ENCODE measurements at places on chromosomes 5 and 9.

DNA sequence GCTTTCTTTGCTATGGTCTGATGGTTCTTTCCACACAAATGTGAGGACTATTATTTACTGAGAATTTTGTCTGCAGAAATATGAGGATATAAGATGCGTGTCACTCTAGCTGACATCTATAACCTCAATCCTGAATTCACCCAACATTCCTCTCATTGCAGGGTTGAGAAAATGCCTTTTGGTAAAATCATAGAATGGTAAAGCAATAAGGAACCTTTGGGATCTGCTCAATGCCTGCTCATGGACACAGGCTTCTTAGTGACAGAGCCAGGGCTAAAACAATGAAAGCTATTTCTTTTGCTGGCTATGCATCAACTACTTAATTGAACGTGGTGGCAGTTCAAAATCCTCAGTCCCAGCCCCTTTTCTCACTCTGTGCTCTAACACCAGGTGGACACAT lies 199.6 kb downstream of the GAS1 start:
- no peak for DNase-seq

- no peak for DNase-seq
Measured at GRCh38 chr9:87557996-87558395, 60.3 kb downstream of the DAPK1 start.

DNA sequence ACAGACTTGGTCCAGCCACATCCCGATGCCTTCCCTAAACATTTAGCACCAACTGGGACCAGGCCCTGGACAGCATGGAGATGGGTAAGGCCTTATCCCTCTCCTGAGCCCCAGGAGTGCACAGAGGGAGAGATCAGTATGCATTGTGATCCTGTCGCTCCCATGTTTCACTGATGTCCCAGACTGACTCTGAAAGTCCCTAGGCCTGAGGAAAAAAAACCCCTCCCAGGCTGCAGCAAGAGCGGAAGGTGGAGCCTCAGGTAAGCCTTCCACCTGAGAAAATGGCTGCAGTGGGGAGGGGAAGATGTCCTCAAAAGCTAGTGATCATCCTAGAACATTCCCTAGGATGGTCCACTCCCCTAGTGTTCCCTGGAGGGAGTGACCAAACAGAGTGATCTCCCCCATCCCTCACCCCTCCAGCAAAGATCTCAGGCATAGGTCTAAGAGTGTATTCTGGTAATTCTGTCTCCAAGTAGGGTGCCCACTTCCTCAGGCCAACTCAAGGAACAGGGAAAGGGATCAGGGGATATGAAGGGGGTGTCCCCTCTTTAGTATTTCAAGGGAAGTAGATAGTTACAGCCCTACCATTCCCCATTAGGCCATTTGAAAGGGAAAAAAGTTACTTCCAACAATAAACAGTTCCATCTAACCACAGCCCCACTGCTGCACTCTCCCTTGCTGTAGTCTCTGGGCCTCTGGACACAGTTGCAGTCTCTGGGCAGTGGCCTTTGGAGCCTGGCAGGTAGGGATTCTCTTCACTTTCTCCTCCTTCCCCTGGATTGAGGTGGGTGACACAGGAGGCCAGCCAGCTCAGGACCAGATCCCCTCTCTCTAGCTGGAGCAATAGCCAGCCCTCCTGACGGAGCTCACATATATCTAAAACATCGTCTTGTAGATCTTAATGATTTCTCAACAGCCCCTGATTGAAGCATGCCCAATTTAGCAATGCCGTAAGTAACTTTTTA lies 6.8 kb upstream of the CXXC5 start:
- no peak for DNase-seq

GRCh38 chr9:127492616-127493015 lies 41.3 kb downstream of the LRSAM1 start:
- DNase-seq, result no peak

DNA sequence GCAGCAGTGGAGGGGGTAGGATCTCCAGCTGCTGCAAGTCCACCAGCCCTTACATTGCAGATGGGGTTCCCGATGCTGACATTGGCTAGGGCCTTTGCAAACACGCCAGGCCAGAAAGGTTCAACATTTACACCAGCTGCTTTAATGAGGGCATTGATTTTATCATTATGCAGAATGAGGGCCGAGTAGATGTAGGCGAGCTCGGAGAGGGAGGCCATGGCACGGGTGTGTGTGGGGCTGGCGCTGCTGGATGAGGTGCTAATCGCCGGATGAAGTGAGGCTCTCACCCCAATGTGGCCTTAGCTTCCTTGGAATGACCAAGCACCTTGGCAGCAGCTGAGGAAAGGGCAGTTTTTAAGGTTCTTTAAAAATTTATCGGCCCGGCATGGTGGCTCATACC lies 27.4 kb downstream of the PHAX start:
- no peak for DNase-seq

DNA sequence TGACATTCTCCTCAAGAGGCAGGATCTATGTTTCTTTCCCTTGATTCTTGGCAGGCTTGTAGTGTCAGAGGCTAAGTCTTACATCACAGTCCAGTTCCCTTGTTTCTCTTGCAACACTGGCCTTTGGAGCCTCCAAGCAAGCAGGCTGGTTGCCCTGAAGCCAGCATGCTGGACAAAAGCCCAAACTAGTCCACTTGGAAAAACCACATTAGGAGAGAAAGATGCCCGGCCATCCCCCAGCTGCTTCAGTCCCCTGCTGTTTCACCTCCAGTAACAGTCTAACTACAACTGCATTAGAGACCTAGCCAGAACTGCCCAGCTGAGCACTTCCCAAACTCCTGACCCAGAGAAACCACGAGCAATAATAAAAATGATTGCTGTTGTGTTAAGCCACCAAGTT lies 87.6 kb downstream of the ADAMTS6 start:
- no peak for DNase-seq

DNA sequence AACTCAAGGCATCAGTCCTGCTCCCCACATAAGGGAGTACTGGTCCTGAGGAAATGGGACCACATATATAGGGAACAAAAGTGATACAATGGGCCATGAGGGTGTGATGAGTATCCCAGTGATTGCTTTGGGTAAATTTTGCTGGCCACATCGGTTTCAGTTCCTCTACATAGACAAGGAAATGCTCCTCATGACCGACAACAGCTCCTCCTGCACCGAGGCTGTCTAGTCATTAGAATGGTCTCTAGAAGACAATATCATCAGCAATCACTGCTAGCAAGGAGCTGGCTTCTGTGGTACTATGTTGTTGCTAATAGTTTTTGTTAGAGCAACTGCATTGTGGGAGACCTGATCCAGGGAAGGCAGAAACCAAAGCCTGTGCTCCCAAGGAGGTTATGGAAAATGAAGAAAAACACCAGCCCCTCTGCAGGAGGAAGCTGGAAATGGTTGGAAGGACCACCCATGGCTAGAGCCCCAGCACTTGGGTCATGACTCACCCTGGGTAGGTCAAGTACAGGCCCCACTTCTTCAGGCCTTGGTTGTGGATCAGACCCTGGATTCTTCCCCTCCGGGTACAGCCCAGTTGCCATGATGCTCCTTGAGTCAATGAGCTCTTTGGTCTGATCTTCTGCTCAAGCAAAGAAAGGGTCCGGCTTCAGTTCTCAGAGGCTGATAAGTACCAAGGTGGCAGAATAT lies 3.4 kb upstream of the CTSL start:
- DNase-seq, result no peak

DNA sequence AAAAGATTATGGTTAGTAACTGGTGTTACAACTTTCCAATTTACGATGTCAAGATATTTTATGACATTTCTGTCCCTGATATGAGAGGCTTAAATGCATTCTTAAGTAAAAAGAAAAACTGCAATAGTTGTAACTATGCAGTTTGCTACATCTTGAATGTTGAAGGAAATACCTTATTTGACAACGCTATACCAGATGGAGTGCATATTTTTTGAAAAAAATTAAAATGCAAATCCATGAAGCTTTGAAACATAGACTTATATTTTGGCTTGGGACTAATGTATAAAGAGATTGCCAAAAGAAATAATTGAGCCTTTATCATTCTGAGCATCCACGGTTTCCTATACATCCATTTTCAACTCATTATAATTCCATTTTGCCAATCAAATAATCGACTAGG lies 579.4 kb downstream of the TAF11L14 start:
- DNase-seq, result no peak

DNA sequence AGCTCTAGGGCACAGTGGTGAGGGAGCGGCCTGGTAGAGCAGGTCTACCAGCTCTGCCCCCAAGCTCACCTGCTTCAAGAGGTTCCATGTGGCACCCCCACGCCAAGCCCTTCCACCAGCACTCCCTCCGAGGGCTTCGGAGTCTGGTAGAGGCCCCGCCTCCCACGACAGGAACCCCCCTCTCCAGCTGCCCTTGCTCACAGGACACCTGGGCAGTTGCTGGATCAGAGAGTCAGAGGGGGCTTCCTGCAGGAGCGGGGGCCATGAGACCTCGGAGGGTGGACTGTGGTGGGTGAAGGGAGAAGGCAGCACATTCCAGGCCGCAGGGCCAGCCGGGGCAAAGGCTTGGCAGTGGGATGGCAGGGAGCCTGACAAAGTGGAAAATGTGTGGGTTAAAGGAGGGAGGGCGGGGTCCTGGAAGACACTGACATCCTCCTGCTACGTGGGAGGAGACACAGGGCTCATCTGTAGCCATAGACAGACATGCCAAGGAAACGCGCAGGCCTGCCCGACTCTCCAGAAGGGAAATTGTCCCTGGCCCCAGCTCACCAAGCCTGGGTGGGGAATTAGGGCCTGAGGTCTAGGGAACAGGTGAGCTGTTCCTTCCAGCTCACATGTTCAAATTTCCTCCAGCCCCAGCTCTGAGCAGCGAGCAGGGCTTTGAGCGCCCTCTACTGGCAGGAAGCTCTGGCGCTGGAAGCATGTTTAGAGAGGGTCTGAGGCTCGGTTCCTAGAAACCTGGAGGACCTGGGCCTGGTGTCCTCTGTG lies 74.2 kb downstream of the NTNG2 start:
- peak; percentile 60 for DNase-seq

DNA sequence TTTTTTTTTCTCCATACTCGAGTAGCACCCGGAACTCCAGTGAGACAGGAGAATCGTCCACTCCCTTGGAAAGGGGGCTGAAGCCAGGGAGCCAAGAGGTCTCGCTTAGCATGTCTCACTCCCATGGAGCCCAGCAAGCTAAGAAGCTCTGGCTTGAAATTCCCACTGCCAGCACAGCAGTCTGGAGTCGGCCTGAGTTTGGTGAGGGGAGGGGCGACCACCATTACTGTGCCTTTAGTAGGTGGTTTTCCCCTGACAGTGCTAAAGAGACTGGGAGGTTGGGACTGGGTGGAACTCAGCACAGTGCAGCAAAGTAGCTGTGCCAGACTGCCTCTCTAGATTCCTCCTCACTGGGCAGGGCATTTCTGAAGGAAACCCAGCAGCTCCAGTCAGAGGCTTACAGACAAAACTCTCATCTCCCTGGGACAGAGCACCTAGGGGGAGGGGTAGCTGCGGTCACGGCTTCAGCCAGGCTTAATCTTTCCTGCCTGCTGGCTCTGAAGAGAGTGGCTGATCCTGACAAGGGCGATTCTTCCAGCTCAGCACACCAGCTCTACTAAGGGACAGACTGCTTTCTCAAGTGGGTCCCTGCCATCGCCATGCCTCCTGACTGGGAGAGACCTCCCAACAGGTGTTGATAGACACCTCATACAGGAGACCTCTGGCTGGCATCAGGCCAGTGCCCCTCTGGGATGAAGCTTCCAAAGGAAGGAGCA lies 414.5 kb upstream of the ZNF608 start:
- DNase-seq, result no peak

DNA sequence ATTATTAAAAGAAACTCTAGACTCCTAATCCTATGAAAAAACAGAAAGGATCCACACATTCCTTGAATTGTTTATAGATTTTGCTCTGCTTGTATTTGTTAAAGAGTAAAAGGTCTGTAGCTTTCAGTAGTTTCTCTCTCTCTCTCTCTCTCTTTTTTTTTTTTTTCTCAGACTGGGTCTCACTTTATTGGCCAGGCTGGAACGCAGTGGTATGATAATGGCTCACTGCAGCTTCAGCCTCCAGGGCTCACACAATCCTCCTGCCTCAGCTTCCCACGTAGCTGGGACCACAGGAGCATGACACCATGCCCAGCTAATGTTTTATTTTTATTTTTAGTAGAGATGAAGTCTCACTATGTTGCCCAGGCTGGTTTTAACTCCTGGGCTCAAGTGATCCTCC lies 9.3 kb downstream of the UGT3A2 start:
- no peak for DNase-seq

DNA sequence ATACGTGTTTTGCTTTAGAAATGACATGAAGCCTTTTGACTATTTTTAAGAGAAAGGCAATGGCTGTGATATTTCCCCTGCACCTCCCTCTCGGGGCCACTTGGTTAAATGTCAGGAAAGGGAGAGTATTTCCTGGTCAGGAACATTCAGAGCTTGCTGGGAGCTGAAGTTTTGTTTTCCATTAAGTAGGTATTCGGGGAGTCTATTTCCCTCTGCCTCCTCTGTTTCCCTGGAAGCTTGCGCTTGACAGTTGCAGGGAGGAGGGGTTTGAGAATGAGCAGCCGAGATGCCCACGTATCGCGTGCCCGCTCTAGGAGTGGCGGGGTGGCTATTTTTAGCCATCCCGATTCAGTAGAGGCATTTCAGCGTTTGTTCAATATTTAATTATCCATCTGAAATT lies 6.7 kb downstream of the DAB2IP start:
- DNase-seq, result no peak

DNA sequence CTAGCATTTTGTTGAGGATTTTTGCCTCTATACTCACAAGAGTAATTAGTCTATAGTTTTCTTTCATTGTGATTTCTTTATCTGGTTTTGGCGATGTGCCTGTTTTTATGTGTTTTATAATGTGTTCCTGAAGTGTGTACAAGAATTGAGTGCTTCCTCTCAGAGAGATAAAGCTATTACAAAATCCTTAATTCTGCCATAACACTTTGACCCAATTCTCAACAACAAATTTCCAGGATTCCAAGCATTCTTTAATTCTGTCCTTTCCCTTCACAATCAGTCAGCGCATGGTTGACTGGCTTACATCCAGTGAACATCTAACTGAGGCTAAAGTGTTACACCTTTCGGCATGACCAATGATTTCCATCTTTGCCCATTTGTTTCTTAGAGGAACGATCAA lies 282.9 kb upstream of the MVB12B start:
- no peak for DNase-seq

- DNase-seq, result no peak
Measured at GRCh38 chr9:70012569-70012968, 31.1 kb upstream of the MAMDC2 start.

DNA sequence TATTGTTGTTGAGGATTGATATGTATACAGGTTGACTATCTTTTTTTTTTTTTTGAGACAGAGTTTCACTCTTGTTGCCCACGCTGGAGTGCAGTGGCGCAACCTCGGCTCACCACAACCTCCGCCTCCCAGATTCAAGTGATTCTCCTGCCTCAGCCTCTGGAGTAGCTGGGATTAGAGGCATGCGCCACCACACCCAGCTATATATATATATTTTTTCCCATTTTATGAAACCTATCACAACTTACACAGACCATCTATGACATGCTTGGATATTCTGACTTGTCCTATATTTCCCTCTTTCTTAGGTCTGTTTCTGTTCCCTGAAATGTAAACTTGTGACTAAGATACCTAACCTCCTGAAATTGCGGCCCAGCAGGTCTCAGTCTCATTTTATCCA lies 5.0 kb downstream of the CD14 start:
- no peak for DNase-seq

GRCh38 chr5:36108758-36109460 lies 42.2 kb upstream of the UGT3A2 start:
- no peak for DNase-seq

- no peak for DNase-seq
Measured at GRCh38 chr5:19175776-19176570, 812.0 kb downstream of the CDH18 start.
